ENCODE measurements at places on chromosomes 1 and 21.

DNA sequence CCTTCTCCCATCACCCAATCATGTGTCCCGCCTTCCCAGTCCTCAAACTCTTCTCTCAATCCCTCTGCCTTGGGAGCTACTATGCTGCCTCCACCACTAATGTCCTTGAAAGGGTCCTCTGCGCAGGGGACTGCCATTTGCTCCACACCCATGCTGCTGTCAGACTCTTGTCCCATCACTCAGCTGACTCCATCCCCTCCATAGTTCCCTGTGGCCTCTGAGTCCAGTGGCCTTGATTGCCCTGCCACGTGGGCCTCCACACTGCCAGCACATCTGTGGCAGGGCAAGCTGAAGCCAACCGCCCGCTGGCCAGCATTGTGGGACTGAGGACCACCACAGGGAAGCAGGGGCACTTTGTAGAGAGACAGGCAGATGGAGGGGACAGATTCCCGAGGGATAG, 1.3 kb upstream of the TNNT2 start:
- no peak for DNase-seq

- no peak for DNase-seq
Observed at GRCh38 chr1:53719469-53719868, 19.5 kb downstream of the GLIS1 start.

GRCh38 chr1:180911640-180912191, 981 bp upstream of the KIAA1614 start:
- no peak for DNase-seq

DNA sequence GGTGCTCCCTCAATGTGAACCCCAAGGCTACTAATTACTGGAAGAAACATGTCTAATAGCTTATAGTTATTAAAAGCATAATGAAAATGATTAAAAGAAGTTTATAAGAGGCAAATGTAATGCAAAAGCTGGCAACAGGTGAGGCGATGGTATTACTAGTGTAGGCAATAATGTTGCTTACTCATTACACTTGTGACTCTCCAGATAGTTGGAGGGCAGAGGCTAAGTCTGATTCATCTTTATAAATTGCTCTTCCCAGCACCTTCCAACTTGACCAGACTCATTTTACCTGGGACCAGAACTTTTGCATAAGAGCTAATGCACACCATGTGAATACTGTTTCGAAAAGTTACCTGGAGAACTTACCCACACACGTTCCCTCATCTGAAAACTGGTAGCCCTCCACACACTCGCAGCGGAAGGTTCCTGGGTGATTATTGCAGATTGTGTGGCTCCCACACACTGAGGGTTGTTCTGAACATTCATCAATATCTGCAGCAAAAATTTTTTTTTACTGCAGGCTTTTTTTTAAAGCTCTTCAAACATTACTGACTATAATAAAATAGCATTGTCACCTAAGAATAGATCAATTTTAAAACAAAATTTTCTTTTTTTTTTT, 48.0 kb downstream of the NID1 start:
- no peak for DNase-seq

GRCh38 chr1:44354840-44355581, at the start of gene ERI3:
Gene ERI3 (minus strand): TSS chr1:44355257. CDS start chr1:44355026, 231 bp downstream.
- DNase-seq = peak; percentile 82

DNA sequence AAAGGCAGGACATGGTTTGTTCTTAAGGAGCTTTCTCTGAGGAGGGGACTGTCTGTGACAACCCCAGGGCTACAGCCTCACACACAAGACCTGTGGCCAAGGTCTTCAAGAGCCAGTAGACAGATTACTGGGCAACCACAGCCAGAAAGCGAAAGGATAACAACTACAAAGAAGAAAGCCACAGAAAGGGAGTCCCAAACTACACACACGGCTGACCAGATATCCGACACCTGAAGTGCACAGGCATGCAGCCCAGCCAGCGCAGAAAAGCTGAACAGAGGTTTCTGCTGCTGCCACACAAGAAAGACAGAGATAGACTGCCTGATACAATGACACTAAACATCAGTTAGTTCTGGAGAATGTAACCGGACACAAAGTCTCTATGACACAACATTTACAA, 21.4 kb upstream of the NADK start:
- DNase-seq = no peak

DNA sequence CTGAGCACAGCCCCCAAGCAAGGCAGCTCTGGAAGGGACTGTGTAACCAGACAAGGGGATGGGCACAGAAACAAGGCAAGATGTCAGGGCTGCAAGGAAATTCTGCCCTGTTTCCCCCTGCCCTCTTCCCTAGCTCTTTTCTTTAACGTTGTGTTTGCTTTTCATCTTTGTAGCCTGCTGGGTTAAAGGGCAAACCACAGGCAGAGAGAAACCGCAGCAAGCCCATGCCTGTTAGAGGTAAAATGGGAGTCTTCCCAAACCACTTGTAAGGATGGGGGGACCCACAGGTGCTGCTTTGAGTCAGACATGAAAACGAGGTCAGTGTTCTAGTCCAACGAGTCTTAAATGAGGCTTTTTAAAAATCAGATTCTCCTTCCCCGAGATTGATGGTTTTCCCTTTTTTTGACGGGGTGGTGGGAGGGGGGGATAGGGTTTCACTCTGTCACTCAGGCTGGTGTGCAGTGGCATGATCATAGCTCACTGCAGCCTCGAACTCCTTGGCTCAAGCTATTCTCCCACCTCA, 13.3 kb downstream of the TGFBR3 start:
- no peak for DNase-seq

DNA sequence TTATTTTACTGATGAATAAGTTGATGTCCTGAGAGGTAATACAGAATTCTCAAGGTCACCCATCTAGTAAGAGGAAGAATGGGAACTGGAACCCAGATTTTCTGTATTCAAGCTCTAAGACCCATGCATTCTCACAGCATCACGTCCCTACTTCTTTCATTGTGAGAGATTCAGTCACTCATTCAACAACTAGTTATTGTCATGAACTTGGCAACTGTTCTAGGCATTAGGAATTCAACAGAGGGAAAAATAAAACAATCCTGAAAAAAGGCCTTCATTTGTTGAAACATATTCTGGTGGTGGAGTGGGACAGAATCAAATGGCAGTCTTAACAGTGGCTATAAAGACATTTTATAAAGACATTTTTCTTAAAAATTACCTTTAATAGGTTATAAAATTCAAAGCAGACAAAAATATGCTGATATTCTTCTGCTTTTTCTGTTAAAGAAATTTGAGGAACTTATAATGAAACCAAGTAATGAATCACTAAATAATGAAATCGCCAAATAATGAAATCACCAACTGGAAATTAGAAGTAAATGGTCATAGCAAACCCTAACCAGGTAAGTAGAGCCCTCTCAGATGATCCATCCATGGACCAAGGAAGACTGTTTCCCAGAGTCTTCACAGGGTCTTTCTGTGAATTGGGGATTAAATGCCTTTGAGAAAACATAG, 136.5 kb upstream of the DPYD start:
- no peak for DNase-seq

- no peak for DNase-seq
Observed at GRCh38 chr1:4033129-4033676, 133.1 kb upstream of the C1orf174 start.

DNA sequence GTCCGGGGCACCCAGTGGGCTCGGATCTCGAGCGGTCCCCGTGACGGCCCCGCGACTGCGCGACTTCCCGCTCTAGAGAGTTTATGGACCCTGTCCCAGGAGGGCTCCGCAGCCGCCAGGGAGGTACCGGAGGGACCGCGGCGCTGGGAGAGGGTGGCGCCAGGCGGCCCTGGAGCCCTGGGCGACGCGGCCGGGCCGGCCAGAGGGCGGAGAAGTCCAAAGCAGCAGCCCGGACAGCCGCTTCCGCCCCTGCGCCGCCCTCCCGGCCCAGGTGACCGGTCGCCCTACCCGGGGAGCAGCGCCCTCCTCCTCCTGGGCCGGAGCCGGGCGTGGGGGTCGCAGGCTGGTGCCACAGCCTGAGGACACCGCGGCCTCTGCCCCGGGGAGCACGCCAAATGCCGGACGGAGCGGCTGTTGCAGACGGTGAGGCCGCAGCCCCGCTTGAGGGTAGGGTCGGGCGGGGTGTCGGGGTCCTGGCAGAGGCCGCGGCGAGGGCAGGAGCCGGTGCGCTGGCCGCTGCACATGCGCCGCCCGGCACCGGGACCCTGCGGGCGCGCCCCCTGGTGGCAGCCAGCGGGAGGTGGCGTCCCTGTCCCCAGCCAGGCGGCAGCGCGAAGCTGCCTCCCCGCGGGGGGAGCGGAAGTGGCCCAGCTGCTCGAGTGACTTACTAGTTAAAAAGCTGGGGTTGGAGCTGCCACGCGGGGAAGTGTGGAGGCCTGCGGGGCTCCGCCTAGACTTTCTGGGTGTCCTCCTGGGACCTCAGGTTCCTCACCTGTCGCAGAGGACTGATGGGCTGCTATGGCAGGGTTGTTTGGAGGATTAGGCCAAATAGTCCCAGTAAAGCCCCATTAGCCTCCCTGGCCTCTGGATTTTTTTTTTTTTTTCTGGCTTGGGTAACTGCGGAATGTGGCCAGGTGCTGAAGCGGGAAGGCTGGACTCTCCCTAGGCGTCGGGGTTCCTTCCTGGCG, 20.9 kb upstream of the ZNF678 start:
- peak; percentile 82 for DNase-seq

- DNase-seq = no peak
Observed at GRCh38 chr1:86765073-86765472, 60.7 kb downstream of the SH3GLB1 start.

GRCh38 chr1:187509091-187509490, 680.3 kb downstream of the PLA2G4A start:
- no peak for DNase-seq

DNA sequence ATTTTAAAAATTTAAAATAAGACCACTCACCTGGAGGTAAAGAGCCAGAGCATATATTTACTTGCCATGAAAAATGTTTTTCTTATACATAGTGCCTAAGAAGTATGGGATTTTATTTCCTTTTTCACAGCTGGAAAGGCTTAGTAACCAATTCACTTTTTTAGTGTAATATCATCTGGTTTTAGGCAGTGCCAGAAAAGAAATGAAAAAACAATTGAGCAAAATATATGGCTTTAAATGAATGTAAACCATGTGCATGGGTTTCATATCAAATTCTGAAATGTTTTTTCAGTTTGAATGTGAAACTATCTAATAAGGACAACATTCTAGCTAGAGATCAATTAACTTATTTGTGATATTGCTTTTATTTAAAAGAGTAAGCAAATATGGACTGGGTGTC, 672.4 kb upstream of the ADAMTS5 start:
- DNase-seq = no peak

DNA sequence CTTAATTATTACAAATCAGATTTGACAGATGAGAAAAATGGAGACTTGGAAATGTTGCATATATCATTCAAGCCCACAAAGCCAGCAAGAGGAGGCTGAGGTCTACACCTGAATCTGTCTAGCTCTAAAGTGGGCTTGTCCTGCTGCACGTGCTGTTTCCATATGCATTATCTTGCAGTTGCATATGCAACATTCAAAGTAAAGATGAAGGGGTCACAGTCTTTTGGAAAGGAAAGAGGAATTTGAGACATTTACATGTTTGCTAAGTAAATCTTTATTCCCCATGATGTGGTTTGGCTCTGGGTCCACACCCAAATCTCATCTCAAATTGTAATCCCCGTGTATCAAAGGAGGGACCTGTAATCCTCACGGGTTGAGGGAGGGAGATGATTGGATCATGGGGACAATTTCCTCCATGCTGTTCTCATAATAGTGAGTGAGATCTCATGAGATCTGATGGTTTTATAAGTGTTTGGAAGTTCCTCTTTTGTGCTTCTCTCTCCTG, 98.3 kb downstream of the BACH1 start:
- no peak for DNase-seq

DNA sequence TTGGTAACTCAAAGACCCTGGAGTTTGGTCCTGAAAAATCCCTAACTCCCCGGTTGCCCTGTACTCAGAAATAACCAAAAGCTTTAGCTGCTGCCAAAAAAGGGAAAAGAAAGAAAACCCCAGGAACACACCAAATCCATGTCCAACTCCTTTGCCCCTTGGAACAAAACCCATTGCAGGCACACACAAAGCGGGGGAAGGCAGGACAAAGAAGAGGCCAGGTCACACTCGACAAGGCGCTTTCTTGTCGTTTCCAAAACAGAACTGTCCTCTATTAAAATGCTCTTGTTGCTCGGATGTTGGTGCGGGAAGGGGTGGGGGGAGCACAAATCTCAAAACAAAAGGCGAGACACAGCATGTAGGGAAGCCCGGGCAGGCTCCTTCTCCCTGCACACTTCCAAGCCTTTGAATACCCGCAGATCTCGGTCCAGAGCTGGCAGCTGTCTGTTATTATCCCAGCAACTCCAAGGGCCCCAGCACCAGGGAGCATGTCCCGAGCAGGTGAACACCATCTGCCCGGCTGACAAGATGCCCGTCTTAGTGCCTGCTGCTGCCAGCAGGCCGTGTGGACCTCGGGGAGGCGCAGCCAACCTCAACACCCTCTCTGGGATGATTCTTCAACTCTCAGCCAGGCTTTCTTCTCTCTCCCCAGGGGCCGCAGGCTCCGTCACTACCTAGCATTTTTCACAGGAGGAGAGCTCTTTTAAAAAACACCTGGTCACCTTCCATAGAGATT, 96.4 kb downstream of the SSBP3 start:
- DNase-seq = no peak
